ENCODE measurements at places on chromosomes 3 and 15. TPM values are rescaled to one million over a fixed set of nuclear protein-coding genes. Genes with fewer than 3 reads are reported as not detected.

The GCNT3 gene
- 75.5 TPM for total RNA-seq

The COLQ gene
- total RNA-seq: 3.1 TPM

The ACTR8 gene
- 31.5 TPM for total RNA-seq

The NEO1 gene
- total RNA-seq: 32.5 TPM

The SLC38A3 gene
- 1.6 TPM for total RNA-seq

The GPR156 gene
- total RNA-seq: 1.3 TPM

The SYNPR gene
- total RNA-seq: 3.0 TPM

All from motor neuron (in vitro differentiated cells).